EL (cell line): ENCODE measurements at places on chromosomes 2 and 18.
A peak's percentile ranks its signal among the peaks of the same experiment; 100 is the strongest.

DNA sequence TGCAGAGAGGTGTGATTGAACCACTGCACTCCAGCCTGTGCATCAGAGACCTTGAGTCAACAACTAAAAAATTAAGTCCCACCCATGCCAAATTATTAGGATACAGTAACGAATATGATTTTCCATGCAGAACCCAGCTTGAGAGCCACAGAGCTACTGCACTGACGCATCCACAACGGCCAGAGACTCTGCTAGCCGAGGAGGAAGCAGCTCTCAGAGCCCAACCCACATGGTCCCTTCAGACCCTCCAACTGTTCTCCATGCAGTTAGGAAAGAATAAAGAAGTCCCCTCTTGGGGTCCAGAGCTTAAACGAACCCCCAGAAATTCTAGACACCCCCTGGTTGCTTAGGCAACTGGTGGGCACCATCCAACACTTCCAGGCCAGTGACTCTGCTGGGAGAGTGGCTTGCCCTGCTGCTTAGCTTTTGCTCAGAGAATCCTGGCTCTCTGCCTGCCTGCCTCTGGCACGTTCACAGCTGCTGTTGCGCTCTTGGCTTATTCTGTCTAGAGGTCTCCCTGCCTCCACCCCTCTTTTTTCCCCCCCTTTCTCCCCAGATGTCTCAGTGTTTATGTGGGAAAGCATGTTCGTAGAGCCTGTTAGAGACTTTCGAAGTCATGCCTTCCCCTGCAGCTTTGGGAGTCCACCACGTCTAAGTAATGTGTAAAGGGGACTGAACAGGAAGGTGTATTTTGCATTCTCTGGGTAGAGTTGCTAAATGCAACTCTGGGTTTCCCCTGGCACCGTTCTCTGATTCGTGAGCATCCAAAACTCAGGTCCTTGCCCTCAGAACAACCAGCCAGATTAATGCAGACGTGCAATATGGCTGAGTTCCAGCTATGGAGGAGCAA, 26.0 kb upstream of the SP3 start:
- DNase-seq = peak; percentile 46

DNA sequence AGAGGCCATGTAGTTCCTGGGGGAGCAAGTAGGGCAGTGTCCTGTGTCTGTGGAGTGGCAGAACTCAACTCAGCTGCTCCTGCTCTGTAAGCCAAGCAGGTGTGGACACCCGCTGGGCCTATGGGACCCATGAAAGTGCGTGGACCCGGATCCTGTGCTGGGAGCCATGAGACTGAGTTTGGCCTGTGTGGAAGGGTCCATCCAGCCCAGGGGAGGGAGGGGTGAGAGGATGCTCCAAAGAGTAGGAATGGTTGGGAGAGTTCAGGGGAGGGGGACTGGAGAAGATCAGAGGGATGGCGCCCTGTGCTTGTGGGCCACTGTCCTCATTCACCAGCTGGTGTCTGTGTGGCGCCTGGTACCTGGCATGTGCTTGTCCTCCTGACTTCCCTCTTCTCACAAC, 226.4 kb upstream of the HS6ST1 start:
- DNase-seq = no peak

- DNase-seq = no peak
Measured at GRCh38 chr18:36199691-36200295, 12.5 kb downstream of the MOCOS start.

DNA sequence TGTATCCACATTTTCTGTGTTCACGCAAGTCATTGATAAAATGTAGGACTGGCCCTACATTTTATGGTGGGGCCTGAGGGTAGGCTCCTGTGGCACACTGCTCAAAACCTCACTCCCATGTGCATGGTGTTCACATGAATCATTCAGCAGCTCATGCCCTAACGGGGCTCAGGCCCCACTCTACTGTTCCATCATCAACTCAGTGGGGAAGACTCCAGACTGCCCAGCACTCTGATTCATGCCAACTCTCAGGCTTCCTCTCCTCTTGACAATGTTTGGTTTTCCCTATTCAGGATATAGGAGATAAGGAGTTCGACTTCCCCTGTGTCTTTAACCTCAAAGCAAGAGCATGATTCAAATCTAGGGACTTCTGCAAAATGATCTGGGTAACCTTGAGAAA, 92.0 kb upstream of the BOD1L2 start:
- DNase-seq = peak; percentile 12

DNA sequence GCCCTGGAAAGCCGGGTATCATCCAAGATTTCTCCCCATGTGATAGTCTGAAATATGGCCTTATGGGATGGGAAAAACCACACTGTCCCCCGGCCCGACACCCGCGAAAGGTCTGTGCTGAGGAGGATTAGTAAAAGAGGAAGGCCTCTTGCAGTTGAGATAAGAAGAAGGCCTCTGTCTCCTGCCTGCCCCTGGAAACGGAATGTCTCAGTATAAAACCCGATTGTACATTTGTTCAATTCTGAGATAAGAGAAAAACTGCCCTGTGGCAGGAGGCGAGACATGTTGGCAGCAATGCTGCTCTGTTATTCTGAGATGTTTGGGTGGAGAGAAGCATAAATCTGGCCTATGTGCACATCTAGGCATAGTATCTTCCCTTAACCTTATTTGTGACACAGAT, 26.8 kb downstream of the RUFY4 start:
- no peak for DNase-seq

GRCh38 chr2:203476881-203477280, 58.2 kb downstream of the RAPH1 start:
- no peak for DNase-seq
